ENCODE measurements at places on chromosomes 2 and 18. TPM values are rescaled to one million over a fixed set of nuclear protein-coding genes. Genes with fewer than 3 reads are reported as not detected.

DNA sequence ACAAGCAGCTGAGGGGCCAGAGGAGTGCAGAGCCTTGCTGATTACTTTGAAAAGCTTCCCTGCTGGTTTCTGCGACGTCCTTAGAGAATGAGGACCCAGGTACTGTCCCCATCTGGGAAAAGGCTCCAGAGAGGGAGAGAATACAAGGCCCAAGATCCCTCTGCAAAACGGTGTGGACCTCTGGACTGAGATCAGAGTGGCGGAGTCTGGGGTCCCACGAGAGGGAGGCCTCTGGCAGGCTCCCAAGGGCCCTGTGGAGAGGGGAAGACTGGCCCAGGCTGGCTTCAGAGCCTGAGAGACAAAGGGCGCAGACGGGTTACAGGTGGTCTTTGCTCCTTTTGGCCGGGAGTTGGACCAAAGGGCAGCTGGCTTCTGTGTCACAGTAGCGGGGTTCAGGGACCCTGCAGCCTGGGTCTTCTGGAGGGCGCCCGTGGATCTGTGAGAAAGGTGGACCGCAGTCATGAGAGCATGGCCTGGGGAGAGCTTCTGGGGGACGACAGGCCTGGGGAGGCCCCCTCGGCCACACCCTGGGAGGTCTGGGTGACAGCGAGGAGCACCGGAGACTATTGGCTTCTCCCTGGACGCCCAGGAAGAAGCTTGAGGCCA lies 805 bp downstream of the SNORC start:
- H3K27ac ChIP-seq, result no peak overlapping the region
- DNase-seq, result no peak
- no peaks in the 10 kb centered on the region for H3K4me1 ChIP-seq
- peaks cover 9% of the 10 kb centered on the region for H3K27me3 ChIP-seq
- H3K4me3 ChIP-seq, result no peak overlapping the region
- no peaks in the 10 kb centered on the region for H3K36me3 ChIP-seq

GRCh38 chr2:18800240-18800971 lies 211.0 kb upstream of the NT5C1B start:
- H3K27me3 ChIP-seq, result no peaks in the 10 kb centered on the region
- H3K4me1 ChIP-seq, result no peaks in the 10 kb centered on the region
- H3K36me3 ChIP-seq, result no peaks in the 10 kb centered on the region
- no peak overlapping the region for H3K4me3 ChIP-seq
- H3K27ac ChIP-seq, result no peak overlapping the region

DNA sequence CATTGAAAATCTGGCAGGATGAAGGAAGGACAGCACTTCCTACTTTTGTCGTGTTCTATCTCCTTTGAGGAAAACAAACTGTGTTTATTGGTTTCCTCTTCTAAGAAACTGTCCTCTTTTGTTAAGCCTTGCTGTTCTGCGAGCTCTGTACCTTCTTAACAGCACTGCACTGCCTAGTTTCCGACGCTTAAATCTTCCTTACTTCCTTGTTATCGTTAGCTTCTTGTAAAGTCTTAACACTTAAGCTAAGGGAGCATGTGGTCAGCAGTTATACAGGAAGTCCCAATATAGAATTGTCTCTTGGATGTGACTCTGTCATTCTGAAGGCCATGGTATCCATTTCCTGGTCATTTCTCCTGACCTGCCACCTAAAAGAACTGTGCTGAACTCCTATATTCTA lies 552.8 kb upstream of the NRP2 start:
- H3K36me3 ChIP-seq, result peaks cover 1% of the 10 kb centered on the region
- H3K4me1 ChIP-seq, result peaks cover 19% of the 10 kb centered on the region
- H3K27me3 ChIP-seq, result no peaks in the 10 kb centered on the region
- H3K27ac ChIP-seq, result peak overlapping the region; percentile 66

HES6 gene
- 11.2 TPM for total RNA-seq

DNA sequence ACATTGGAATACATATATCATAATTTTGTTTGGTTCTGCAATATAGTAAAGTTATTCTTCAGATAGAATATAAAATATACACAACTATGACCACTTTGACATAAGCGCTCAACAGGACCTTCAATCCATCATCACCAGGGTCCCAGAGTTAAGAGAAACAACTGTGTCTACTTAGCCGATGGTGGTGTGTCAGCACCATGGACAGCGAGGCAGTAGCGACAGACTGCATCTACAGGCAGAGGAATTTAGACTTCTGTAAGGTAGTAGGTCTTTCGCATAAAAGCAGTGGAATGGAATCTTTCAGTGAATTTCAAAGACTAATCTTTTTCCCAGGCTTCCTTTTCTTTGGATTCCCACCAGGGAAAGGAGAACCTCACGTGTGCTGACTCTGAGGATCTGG lies 20.5 kb upstream of the LRPPRC start:
- no peak overlapping the region for H3K27ac ChIP-seq
- no peaks in the 10 kb centered on the region for H3K36me3 ChIP-seq
- DNase-seq, result peak; percentile 8
- peaks cover 5% of the 10 kb centered on the region for H3K27me3 ChIP-seq
- no peaks in the 10 kb centered on the region for H3K4me1 ChIP-seq

- peaks cover 84% of the 10 kb centered on the region for H3K4me1 ChIP-seq
- H3K27me3 ChIP-seq, result no peaks in the 10 kb centered on the region
- no peak overlapping the region for H3K4me3 ChIP-seq
- H3K36me3 ChIP-seq, result peaks cover 6% of the 10 kb centered on the region
- no peak for DNase-seq
Measured at GRCh38 chr2:148653437-148653836, 8.9 kb downstream of the EPC2 start.

GRCh38 chr18:12282442-12283039 lies 25.5 kb upstream of the TUBB6 start:
- H3K4me3 ChIP-seq, result no peak overlapping the region
- peaks cover 24% of the 10 kb centered on the region for H3K27me3 ChIP-seq
- no peak for DNase-seq
- no peaks in the 10 kb centered on the region for H3K4me1 ChIP-seq
- no peak overlapping the region for H3K27ac ChIP-seq
- H3K36me3 ChIP-seq, result no peaks in the 10 kb centered on the region

Measured in activated T-helper 1 cell treated with anti-CD3 and anti-CD28 coated beads, Interleukin-12 subunit alpha, Interleukin-12 subunit beta, Interleukin-2, Interleukin-4 antibody, amounts not matched to agents 30 ng/mL and 10 ng/mL and 1 ng/mL, durations not matched to agents 14 hours and 24 hours and 36 hours (primary cell).